ENCODE measurements at places on chromosomes 1 and 21.

- DNase-seq: no peak
Measured at GRCh38 chr1:72938408-72938807, 656.1 kb upstream of the NEGR1 start.

- DNase-seq: no peak
Measured at GRCh38 chr1:9671377-9672140, 20.0 kb downstream of the PIK3CD start.

- peak; percentile 71 for DNase-seq
Measured at GRCh38 chr1:6127587-6128163, 52.4 kb downstream of the CHD5 start.

DNA sequence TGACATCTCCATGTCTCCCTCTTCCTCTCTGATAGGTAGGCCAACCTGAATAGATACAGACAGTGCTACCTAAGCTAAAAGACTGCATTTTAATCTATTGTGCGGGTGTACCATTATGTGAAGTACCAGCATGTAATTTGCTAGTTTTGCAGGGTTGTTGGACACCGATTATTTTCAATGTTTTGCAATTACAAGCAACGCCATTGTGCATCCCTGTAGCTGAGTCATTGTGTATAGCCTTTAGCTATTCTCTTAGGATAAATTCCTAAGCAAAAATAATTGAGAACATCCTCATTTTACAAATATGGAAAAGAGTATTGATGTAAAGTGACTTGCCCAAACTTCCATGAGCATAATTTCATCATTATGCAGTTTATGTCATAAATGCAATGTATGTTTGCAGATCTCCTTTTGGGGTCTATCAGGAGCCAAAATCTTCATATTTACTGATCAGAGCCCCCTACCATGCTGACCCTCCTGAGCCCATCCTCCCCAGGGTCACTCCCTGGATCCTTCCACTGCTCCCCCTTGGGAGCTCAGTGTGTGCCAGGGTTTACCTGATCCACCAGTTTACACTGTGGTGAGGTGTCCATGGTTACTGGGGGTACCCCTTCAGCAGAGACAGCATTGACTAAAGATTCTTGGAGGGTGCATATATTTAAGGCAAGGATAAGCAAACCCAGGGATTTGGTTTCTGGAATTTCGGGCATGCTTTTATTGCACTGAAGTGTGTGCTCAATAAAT, 80.6 kb downstream of the CCDC185 start:
- DNase-seq: no peak

- DNase-seq: no peak
Measured at GRCh38 chr1:183236158-183236725, 50.2 kb downstream of the LAMC2 start.

GRCh38 chr1:230333590-230334446, 92.3 kb downstream of the PGBD5 start:
- DNase-seq: no peak

DNA sequence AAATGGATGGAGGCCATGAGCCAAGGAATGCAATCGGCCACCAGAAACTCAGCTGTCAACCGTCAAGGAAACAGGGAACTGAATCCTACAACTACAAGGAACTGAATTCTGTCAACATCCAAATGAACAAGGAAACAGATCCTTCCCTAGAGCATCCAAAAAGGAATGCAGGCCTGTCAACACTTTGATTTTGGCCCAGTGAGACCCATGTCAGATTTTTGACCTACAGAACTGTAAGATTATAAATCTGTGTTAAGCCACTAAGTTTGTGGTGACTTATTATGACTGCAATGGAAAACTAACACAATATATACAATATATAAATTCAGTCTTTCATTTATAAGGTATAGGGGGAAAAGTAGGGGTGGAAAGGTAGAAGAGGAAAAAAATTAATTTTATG, 55.3 kb downstream of the SHCBP1L start:
- no peak for DNase-seq

DNA sequence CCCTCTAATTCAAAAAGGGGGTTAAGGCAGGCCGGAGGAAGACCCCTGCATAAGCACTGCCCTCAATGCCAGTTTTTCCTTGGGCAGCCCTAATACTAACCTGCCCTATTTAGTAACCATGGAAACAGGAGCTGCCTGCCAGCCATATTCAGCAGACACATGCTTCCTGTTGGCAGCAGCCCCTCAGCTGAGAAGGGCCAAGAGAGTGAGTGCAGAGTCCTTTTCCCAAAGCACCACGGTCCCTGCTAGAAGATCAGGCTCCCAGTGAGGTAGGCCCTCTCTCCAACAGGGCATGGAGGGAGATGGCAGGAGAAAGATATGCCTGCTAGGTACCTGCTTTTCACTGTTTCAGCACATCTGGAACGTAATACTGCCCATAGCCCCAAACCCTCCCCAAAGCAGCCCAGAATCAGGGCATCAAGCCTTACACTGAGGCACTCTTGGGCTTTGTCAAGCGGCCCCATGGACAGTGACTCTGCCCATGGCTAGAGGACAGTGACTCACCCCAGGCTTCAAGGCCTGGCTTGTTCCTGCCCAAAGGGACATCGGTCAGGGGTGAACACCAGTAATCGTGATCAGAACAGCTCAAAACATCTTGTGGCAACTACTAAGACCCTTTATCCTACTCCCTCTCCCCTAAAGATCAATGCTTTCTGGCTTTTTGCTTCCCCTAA, 64.5 kb downstream of the BCAR3 start:
- DNase-seq: no peak

GRCh38 chr1:11823366-11824137, 17.6 kb downstream of the CLCN6 start:
- DNase-seq: no peak

DNA sequence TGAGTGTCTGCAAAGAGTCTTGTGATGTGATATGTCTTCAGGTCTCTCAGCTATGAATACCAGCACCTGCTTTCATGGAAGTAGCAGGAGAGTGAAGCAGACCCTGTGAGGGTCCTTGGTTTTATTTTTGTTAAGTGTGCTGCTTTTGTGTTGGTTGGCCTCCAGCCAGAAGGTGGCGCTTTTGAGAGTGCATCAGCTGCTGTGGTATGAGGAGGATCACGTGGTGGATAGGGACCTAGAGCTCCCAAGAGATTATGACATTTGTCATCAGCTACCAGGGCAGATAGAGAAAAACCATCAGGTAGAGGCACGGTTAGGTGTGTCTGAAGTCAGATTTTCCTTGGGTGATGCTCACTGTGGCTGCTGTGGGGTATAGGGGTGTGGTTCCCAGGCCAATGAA, 1232.1 kb downstream of the MRPL39 start:
- DNase-seq: peak; percentile 20

DNA sequence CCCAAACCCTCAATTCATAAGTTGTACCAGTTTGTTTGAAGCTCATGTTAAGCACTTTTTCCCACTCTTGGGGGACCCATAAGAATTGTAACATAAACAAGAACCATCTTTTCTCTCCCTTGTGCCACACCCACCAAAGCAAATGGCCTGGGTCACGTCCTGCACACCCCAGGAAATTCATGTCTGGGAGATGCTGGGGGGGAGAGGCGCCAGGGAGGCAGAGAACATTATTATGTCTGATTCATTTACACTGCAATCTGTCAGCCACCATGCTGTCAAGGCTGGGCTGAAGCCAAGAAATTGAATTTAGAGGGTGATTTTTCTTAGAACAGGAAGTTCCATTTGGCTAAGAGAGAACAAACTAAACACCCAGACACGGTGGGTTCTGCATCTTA, 37.2 kb upstream of the IPO9 start:
- no peak for DNase-seq

- no peak for DNase-seq
Measured at GRCh38 chr1:89589515-89589914, 43.4 kb upstream of the LRRC8C start.

DNA sequence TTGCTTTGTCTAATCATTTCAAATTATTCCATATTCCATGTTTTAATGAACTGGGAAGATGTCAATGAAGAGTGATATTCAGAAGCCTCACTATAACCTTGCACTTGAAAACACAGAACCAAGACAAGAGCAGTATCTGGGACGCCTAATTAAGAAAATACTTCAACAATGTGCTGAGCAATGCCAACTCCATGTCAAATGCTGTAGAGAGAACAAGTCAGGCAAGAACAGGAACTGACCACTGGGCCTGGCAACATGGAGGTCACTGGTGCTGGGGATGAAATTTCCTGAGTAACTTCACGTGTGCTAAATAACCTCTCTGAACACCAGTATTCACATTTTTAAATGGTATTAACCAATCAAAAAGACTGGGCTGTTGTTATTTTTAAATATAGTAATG, 22.8 kb downstream of the HEATR1 start:
- no peak for DNase-seq

DNA sequence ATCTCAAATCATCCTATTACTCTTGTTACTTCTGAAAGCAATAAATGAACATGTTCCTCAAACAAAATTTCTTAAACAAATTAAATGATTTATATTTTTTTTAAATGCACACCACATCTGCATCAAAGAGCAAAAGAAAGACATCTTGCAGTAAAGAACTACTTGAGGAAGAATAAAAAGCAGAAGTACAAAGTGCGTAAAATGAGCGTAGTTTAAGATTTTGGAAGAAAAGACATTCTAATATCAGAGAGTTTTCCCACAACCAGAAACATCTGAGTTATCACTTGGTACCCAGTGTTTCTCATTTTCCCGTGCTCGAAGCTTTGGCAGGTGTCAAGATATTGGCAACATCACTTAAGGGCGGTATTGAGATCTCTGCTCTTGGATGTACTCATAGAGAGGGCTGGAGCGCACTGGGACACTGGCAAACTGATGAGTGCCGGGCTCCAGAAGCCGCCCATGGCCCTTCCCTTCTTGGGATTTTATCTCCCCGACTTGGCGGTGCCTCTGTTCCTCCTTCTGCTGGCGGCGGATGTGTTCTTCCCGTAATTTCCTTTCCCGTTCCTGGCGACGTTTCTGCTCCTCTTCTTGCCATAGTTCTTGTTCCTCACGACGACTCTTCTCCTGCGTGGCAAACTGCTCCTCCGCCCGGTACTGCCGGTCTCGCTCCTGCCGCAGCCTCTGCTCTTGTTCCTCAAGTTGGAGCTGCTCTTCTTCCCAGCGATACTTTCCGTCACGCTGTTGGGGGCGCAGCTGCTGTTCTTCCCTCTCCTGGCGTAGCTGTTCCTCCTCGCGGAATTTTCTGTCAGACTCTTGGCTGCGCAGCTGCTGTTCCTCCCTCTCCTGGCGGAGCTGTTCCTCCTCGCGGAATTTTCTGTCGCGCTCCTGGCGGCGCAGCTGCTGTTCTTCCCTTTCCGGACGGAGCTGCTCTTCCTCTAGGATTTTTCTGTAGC, 7.9 kb downstream of the TCHH start:
- DNase-seq: peak; percentile 11

DNA sequence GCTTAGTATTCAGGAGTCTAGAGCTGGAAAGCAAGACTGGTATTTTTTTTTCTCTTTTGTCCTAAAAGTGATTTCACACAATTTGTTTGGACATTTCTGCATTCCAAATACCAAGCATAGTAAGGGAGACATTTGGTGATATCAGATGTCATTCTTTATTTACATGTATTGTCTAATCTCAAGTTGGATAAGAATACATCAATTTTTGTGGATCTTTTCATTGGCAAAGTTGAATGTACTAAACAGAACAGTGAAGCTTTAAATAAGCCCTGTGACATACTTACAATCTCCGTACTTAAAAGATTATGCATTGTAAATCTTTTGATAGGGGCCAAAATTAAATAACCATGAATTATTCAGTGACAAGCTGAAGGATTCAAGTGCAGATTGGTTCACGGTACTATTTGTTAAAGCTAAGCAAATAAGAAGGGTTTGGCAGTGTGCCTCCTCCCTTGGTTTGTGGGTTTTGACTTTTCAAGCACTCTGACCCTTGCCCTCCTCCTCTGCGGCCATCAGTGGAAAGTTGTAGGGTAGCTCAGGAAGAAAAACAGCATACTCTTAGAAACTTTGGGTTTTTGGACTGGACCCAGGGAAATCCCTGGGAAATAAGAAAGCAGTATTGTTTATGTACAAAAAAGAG, 663.7 kb downstream of the ADGRL2 start:
- no peak for DNase-seq

DNA sequence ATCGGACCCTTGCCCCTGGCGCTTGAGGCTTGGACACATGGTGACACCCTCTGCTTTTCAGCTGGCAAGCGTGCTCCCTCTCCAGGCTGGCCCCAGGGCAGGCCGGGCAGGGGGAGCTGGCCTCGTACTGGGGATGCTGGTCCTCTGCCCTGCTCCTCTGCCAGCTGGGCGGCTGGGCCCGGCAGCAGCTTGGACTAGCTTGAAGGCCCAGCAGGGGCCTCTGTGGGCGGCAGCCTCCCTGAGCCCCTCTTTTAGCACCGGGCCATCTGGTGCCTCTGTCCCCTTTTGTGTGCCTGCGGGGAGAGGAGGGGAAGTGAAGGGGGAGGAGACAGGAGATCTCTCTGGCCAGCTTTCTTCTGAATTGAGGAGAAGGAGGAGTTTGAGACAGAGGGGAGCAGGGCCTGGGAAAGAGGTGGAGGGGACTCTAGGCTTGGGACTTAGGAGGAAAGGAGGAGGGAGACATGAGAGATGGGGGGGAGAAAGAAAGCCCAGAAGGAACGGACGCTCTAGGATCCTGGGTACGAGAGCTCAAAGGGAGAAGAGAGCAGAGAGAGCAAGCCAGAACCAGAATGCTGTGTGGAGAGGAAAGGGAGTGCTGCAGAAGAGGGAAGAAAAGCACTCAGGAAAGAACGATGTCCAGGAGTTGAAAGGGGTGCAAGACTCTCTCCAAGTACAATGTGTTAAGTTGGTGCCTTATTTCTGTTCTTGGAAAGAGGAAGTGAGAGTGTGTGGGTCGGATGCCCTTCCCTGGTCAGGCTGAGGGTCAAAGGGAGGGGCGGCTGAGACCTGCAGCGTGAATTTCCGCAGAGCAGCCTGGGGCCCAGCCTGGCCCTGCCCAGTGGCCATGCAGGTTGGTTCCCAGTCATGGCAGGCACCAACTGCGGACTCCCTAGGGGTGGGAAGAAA, 40.3 kb downstream of the IER5 start:
- DNase-seq: no peak

DNA sequence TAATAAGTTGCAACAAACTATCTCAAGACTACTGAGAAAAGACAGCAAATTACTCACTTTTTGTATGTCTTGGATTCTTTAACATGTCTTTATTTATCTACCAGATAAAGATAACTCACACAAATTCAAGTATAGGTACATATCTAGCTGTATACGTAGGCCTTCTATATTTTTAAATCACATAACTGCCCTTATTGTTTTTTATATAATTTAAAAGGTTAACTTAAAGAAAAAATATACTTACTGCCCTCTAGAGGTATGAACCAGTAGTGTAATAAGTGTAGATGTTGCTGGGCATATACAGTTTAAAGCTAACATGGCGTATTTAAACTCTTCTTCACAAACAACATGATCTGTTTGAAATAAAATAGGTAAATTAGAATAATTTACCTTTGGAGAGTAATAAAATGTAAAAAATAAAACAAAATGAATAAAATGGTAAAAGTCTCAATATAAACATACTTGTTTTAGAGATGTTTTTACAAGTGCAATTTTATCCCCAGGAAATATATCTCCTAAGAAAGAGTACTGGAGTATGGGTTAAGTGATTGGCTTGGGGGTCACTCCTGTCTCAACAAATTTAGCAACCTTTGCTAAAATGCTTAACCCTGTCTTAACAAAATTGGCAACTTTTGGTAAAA, 235.2 kb downstream of the KCNT2 start:
- no peak for DNase-seq

Data from stimulated activated CD4-positive, alpha-beta T cell treated with anti-CD3 and anti-CD28 coated beads, Interleukin-2, amount 100 ng/mL, for 24 hours (primary cell).